ENCODE measurements at places on chromosomes 7 and 10.

- no peak for DNase-seq
Measured at GRCh38 chr10:78250313-78251015, 216.8 kb downstream of the RPS24 start.

GRCh38 chr10:28946479-28946878, 269.2 kb downstream of the BAMBI start:
- DNase-seq = peak; percentile 88

GRCh38 chr10:131166486-131166885, 145.0 kb downstream of the TCERG1L start:
- no peak for DNase-seq

DNA sequence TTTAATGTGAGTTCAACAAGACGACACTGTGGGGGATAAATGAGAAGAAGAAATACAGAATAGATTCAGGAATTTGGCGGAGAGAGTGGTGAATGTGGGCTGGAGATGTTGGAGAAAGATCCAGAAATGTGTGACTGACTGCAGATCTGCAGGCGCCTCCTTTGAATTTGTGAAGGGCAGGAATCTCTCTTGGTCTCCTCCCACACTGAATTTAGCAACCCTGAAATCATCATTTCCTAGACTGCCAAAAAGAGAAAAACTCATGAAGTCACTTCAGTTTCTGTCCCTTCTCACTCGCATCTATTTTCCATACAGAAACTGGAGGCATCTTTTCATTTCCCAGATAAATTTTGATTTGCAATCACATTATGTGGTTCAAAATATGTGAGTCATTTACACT, 128.7 kb downstream of the GNAI1 start:
- no peak for DNase-seq
